ENCODE measurements at places on chromosomes 1 and 21.
A peak's percentile ranks its signal among the peaks of the same experiment; 100 is the strongest.

GRCh38 chr1:54668567-54668966 lies 27.0 kb downstream of the MROH7 start:
- no peak for DNase-seq

GRCh38 chr1:209685821-209686220 lies 10.6 kb downstream of the G0S2 start:
- no peak for DNase-seq

GRCh38 chr1:53992085-53992874 lies 25.7 kb downstream of the LDLRAD1 start:
- peak; percentile 21 for DNase-seq

DNA sequence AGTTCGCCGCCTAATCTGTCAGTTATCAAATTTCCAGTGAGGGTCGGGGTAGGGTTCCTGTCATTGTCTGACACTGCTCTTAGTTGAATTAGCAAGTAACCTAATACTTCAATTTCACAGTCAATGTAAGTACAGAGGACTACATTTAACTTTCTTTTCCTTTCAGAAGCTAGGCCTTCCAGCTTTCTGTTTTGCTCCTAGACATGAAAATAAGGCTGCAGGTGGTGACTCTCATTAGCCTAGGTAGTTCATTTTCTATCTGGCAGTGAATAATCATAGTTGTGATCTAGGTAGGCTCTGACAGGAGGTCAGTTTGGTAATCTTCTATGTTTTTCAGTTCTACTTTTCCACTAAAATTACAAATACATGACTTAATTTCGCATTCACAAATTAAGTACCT lies 783.1 kb downstream of the MRPL39 start:
- DNase-seq: no peak

DNA sequence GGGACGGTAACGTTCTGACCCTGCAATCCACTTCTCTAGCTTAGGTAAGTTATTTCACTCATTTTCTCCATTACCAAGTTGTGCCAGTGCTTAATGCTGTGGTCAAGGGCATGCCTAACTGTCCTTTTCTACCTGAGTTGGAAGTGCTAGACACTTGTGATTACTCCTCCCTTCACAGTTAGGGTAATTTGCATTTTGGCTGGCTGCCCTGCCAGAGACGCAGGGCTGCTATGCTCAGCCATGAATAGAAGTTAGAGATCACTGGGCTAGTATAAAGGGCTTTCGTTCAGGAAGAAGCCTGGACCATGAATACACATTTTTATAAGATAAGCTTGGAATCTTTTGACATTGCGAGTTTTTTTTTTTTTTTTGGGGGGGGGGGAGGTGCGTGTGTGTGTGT lies 633.2 kb upstream of the NEGR1 start:
- no peak for DNase-seq

DNA sequence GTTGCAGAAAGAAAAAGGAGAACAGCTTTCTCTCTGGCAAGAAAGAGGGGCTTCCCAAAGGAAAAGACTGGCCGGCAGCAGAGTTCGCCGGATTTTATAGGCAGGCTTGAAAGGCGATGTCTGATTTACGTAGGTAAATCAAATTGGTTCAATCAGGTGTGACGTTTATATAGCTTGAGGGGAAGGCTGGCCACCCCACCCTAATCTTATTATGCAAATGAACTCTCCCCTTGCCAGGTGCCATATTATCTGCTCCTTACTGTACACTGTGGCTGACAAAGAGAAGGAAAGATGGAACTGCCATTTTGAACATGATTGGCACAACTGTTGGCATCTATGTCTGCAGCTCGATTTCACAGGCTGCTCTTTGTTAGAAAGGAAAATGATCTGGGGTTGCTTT lies 16.8 kb upstream of the INTS3 start:
- no peak for DNase-seq

DNA sequence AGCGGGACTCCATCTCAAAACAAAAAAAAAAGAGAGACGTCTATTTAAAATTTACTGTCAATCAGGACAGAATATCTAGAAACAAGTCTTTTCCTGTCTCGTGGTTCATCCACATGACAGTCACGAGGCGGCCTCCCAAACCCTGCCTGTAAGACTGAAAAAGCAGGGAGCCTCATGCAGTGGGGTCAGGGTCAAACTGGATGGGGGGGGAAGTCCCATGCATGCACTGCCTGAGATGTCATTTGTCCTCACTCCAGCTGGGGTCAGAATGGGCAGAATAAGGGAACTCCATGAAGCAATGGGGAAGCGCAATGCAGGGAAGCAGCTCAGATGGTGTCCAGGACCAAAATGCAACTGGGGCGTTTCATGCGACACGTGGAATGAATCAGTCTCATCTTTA lies 85.5 kb downstream of the PIK3CD start:
- no peak for DNase-seq

DNA sequence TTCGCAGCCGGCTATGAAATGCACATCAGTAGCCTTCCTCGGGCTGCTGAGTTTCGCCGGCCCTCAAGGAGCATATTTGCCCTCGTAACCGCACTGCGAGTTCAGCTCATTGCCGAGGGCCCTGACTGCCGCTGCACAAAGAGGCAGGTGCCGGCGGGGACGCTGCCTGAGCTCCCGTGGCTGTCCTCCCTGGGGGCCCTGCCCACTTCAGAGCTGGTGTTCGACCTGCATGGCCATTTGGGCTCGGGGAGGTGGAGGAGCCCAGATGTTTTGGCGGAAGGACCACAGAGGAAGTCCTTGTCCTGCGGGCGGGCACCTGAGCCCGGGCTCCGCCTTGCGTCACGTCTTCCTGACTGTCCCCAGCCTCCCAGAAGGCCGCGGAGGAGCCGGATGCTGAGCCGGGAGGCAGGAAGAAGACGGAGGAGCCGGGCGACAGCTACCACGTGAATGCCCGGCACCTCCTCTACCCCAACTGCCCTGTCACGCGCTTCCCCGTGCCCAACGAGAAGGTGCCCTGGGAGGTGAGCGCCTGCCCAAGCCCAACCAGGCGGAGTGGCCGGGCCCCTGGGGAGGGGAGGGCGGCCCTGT lies 29.9 kb upstream of the LRRC3 start:
- DNase-seq: no peak

DNA sequence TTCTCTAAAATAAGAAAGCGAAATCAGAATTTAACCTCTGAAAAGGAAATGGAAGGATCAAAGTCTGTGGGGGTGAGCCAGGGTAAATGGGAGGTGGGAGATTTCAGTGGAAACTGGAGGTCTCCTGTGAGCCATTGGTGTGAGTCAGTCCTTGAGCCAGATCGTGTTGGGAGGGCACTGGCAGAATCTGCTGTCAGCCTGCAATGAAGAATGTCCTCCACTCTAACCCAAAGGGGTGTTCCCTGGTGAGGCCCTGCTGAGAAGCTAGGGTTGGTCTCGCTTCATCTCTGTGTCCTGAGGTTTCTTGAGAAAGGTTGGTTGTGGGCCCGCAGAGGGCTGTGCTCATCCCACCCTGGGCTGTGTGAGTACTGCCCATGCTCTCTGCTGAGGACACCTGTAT lies 2.4 kb downstream of the QSOX1 start:
- no peak for DNase-seq

DNA sequence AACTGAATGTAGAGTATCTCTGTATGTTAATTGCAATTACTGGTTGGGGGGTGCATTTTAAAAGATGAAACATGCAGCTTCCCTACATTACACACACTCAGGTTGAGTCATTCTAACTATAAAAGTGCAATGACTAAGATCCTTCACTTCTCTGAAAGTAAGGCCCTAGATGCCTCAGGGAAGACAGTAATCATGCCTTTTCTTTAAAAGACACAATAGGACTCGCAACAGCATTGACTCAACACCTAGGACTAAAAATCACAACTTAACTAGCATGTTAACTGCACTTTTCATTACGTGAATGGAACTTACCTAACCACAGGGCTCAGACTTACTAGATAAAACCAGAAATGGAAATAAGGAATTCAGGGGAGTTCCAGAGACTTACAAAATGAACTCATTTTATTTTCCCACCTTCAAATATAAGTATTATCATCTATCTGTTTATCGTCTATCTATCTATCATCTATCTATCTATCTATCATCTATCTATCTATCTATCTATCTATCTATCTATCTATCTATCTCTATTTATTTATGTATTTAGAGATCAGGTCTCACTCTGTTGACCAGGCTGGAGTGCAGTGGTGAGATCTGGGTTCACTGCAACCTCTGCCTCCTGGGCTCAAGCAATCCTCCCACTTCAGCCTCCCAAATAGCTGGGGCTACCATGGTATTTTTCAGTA lies 47.8 kb downstream of the CHML start:
- no peak for DNase-seq

DNA sequence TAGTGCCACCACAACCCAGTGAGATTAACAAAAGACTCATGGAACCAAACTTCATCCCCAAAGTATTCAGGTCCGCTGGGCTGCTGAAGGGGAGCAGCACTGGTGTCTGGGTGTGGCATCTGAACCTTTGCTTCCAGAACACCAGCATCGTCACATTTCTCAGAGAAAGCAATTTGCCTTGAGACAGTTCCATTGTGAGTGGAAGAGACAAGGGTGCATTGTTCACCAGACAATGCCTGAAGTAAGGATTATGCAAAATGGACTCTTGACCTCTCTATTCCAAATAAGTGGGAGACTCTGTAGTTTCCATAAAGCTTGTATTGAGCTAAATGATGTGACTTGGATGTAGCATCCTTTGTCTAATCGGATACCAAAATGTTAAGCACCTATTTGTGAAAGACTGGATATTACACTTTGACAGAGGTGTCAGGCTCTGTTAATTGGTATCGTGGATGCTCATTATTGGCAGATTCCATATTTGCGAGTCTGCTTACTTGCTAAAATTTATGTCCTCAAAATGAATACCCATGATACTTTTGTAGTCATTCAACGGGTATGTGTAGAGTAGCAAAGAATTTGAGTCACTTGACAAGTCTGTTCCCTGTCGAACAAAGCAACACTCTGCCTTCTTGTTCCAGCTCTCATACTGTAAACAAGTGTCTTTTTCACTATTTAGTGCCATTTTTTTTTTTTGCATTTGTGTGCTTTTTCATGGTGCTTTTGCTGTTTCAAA lies 75.6 kb downstream of the MRPS6 start:
- no peak for DNase-seq
